ENCODE measurements at places on chromosomes 11 and 22.

DNA sequence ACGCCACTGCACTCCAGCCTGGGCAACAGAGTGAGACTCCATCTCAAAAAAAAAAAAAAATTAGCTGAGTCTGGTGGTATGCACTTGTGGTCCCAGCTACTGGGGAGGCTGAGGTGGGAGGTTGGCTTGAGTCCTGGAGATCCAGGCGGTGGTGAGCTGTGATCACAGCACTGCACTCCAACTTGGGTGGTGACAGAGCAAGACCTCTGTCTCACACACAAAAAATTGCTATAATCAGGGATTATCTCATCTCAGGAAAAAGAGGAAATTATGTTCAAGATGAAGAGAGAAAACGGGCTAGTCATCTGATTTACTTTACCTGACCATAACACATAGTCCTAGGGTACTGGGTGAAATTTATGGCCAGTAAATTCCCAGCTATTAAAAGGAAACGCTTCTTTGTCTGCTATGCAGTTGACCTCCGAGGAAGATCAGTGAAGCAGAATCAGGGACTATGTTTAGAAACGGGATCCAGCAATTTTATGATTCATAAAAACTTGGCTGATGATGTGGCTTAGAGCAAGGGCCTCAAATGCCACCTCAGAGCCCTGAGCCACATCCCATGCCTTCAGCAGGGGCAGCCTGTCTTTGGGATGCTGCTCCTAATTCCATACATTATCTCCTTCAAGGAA is 386.2 kb downstream of the NTM start:
- DNase-seq, result no peak

DNA sequence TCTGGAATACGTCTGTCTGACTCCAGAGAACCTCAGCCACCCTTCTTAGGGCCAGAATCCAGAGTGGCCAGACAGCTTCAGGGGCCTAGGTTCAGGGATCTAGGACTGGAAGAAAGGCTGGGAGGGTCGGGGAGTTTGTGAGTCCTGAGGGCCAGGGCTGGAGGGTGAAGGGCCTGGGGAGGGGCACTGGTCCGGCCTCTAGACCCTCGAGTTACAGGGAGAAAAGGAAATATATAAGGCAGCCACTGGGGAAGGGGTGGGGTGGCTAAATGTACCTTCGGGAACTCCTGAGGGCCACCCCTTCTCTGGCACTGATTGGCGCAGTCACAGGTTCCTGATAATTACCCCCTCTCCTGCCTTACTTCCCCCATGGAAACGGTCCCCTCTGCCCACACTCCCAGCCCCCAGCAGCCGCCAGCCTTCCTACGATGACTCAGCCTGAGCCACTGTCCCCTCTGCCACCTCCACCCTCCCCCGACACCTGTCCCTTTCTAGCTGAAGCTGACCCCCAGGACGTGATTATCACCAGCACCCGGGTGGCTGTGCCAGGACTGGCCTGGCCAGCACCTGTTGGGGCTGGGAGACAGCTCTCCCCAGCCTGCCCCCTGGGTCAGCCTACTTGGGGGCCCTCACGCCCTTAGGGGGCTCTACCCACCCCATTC is 26.4 kb downstream of the MB start:
- DNase-seq, result no peak

- DNase-seq, result no peak
These were observed 286.0 kb downstream of the FAT3 start for GRCh38 chr11:92510591-92510990.

GRCh38 chr11:60924110-60924905 is at the start of gene TMEM132A:
TSS of gene TMEM132A (plus strand) at chr11:60924460. CDS start at chr11:60924634, 174 bp downstream.
- DNase-seq, result peak; percentile 87

- no peak for DNase-seq
These were observed 54.5 kb upstream of the FBXO3 start for GRCh38 chr11:33828604-33829429.

DNA sequence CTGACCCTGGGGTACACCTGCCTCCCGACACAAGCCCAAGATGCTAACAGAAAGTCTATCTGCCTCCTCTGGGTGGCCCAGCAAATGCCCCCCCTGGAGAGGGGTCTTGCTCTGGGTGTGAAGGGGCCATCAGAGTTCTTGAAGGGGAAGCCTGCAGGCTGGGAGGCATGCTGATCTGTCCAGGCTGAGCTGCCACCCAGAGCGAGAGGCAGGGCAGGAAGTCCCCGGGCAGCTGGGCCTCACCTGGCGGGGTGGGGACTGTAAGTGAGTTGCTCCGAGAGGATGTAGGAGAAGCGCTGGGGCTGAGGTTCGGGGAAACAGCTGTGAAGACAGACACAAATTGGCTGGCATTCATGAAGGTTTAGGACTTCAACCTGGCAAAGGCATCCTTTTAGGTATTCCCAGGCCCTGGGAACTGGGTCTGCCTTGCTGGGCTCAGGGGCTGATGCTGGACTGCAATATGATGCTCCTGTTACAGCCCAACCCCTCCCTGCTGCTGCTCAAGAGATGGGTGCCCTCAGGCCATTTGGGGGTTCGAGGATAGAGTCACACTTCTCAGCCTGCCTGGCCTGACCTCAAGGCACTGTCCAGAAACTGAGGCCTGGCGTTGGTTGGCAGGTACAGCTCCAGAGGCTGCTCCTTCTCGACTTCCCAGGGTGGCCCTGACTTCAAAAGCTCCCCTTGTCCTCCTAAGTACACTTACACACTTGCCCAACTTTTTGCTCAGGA is 60.2 kb upstream of the LYVE1 start:
- no peak for DNase-seq

- DNase-seq, result no peak
These were observed 37.6 kb downstream of the COA4 start for GRCh38 chr11:73839123-73839457.

DNA sequence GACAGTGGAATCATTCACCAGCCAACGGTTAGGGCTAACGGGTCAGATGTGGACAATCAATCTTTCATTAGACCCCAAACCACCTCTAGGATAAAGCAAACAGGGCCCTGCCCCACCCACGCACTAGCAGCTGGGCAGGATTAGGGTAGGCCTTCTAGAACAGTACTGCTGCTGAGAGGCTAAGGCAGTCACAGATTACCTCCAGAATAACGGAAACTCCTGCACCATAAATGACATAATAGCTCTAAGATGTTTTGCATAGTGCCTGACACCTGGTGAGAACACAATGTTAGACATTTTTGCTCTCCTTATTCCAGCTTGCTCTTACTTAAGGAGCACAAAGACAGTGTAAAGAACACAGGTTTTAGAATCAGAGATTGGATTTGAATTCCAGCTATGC is 1.8 kb downstream of the SYTL2 start:
- no peak for DNase-seq
